ENCODE measurements at places on chromosomes 2 and 18.

DNA sequence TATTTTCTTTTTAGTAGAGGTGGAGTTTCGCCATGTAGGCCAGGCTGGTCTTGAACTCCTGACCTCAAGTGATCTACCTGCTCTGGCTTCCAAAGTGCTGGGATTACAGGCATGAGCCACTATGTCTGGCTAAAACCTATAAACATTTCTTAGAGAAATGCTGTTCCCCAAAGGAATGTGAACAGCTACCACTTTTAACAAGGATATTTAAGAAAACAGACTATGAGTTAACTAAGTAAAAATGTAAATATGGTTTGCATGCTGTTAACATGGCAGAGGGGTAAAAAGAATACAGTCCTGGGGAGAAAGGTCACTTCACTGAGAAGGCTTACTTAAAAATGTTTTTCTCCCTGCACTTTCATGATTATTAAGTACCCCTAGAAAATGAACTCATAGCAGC lies 57.1 kb downstream of the SLC16A14 start:
- DNase-seq = no peak

DNA sequence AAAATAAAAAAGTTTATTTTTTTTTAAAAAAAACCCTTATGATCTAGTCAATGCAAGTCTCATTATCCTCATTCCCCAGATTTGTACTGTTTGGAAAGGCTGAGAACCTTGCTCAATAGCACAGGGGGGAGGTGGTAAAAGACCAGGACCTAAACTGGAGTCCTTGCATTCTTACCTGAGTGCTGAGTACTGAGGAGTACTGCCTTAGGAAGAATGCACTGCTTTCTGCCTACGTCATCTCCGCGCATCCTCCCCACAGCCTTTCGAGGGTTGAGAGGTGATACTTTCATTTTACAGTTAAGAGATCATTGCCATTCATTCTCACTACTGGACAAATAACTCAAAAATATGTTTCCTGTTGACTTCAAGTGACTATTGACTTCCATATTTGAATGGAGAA lies 73.8 kb downstream of the MAP3K20 start:
- no peak for DNase-seq

- DNase-seq = no peak
Observed at GRCh38 chr2:188203776-188204175, 87.9 kb upstream of the GULP1 start.

- no peak for DNase-seq
Observed at GRCh38 chr2:133642791-133643191, 74.5 kb upstream of the NCKAP5 start.

DNA sequence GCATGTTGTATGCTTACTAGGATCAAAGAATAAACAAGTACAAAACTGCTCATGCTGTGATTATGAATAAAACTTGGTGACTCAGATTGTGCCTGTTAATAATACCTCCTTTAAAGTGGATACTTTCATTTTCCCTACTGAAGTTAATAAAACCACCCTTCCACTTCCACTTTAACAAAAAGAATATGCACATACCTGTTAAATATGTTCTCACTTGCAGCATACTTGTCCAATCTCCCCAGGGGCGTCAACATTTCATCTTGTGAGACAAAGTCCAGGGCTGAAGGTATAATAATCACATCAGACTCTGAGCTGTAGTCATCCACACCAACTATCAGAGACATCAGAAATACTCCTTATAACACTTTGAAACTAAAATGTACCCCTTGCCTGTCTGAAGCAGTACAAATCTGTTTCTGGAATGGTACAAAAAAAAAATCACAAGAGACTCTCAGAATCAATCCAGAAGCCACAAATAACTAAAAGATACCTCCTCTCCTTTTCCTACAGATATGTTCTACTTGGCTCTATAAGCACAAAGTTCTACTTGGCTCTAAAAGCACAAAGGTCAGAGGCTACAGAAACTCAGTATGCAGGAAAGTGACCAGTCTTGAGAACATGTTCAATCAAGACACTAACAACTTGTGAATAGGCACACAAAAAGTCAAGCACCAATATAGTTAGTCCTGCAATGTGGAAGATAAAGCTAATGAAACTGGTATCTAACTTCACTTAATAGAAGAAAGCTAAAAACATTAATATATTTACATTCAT lies 19.3 kb downstream of the PPP4R1 start:
- no peak for DNase-seq

DNA sequence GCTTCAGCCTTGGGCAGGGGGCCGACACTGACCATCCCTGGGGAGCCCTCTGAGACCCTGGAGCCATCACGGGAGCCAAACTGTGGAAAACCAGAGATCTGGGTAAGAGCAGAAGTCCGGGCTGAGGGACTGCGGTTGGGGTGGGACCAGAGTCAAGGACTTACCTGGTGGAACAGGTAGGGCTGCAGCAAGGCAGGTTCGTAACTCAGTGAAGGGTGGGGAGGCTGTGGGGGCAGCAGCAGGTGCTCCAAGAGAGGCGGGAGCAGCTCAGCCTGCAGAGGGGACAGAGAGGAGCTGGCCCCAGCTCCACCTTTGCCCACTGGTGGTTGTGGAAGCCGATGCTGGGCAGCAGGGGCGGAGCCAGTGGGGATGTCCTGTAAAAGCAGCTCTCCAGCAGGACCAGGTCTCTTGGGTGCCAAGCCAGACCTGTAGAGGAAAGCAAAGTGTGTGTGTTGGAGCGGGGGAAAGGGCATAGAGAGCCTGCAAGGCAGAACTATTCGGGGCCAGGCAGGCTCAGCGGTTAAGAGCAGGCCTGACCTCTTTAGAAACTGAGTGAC lies 6.7 kb downstream of the PTPRN start:
- DNase-seq = no peak

- no peak for DNase-seq
Observed at GRCh38 chr18:34643989-34644388, 66.1 kb upstream of the DTNA start.

- no peak for DNase-seq
Observed at GRCh38 chr2:2324565-2325101, 6.4 kb downstream of the MYT1L start.
